Pancreas (tissue), 10 donors: ENCODE measurements at places on chromosomes 1 and 21.

DNA sequence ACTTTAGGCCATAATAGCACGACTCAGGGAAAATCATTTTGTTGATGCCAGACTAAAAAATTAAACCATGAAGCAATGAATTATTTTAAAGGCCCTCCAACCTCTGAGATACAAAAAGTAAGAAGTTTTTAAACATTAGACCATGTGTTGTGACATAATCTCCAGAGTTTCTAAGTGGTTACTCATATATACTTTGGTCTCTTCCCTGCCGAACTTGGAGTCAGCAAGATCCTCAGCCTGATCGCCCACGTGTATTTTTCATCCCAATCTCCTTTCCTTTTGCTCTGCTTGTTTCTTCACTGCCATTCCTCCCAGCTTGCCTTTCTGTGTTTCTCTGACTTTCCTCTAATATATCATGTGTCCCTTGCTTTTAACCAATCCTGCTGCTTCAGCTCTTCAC lies 3.8 kb downstream of the ARV1 start:
- no peak for DNase-seq

DNA sequence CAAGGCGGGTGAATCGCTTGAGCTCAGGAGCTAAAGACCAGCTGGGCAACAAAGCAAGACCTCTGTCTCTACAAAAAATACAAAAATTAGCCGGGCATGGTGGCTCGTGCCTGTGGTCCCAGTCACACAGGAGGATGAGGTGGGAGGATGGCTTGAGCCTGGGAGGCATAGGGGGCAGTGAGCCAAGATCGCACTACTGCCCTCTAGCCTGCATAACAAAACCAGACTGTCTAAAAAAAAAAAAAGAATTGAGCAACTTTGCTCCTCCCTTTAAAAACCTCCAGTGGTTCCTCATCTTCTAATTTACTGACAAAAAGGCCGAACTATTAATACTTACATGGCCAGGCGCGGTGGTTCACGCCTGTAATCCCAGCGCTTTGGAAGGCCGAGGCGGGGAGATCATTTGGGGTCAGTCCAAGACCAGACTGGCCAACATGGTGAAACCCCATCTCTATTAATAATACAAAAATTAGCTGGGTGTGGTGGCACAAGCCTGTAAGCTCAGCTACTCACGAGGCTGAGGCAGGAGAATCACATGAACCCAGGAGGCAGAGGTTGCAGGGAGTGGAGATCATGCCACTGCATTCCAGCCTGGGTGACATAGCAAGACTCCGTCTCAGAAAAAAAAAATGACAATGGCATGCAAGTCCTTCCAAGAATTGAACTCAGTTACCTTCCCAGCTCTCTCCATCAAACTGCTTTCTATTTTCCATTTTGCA lies 4.4 kb downstream of the ACBD3 start:
- no peak for DNase-seq

GRCh38 chr1:198264282-198264681 lies 107.5 kb downstream of the NEK7 start:
- no peak for DNase-seq

- DNase-seq, result no peak
These were observed 3.4 kb downstream of the ATP1A4 start for GRCh38 chr1:160154790-160155189.

DNA sequence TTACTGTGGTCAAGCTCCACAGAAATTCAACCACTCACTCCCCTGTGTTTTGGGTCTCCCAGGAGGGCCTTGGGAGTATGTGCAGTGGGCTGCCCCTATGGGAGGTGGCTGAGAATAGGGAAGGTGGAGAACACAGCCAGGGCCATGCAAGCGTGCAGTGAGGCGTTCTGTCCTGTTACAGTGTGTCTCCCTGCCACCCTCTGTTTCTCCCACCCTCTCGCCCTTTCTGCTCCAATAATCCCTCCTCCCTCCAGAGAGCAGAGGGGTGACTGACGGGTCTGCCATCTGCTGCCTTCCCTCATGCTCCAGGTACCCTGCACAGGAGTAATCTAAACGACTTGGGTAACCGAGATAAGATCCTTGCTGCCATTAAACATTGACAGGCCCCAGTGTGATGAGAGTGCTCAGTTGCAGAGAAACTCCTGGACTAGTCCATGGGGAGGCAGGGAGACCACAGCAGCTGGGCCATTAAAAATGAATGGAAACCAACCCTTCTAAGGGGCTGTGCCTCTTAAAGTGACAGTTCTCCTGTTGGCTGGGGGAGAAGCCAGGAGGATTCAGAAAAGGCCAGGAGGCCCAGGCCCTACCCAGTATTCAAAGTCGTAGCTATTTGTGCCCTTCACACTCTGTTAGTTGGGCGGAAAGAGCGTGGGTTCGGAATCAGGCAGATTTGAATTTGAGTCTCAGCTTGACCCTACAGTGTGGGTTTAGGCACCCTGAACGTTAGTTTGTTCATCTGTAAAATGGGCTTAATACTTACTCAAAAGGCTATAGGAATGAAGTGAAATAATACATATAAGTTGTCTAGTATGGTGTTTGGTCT lies 22.4 kb upstream of the BTG2 start:
- DNase-seq, result peak; percentile 58

GRCh38 chr1:155030243-155030795 lies 3.3 kb downstream of the DCST2 start:
- DNase-seq, result no peak

GRCh38 chr1:60765204-60765603 lies 317.2 kb upstream of the NFIA start:
- DNase-seq, result peak; percentile 18

- no peak for DNase-seq
These were observed 8.0 kb downstream of the OSBPL9 start for GRCh38 chr1:51624855-51625254.

- DNase-seq, result no peak
These were observed 114.2 kb downstream of the HLCS start for GRCh38 chr21:36852293-36852692.
